ENCODE measurements at places on chromosomes 3 and 15.

- no peak for DNase-seq
Measured at GRCh38 chr3:8166014-8166413, 335.6 kb upstream of the LMCD1 start.

- DNase-seq, result no peak
Measured at GRCh38 chr3:128187495-128187894, 34.2 kb downstream of the EEFSEC start.

GRCh38 chr3:144548346-144548745, 576.7 kb downstream of the DIPK2A start:
- DNase-seq, result no peak

DNA sequence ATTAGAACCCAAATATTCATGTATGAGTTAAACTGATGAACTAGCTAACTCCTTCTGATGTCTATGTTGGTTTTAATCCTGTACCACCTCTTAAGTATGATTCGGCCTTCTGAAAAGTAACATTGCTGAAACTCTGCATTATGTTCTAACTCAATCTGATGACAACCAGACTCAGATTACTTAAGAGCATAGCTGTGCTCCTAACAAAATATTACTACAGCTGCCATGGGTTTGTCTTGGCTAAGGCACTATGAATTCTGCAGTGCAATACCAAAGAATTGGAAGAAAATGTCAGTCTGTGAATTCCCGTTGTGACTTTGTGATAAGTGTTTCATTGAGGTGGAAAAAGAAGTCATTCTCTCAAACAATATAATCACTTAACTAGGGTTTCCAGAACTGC, 224.4 kb downstream of the ZMAT3 start:
- DNase-seq, result no peak

GRCh38 chr15:40893019-40893670, 1.1 kb upstream of the VPS18 start:
- DNase-seq, result no peak
